Ammon's horn (tissue), 1 donor: ENCODE measurements at places on chromosomes 4 and X.

GRCh38 chrX:109709129-109709631 is 23.9 kb downstream of the ACSL4 start:
- DNase-seq = no peak

- no peak for DNase-seq
Observed at GRCh38 chr4:8579526-8580320, 469 bp upstream of the GPR78 start.

DNA sequence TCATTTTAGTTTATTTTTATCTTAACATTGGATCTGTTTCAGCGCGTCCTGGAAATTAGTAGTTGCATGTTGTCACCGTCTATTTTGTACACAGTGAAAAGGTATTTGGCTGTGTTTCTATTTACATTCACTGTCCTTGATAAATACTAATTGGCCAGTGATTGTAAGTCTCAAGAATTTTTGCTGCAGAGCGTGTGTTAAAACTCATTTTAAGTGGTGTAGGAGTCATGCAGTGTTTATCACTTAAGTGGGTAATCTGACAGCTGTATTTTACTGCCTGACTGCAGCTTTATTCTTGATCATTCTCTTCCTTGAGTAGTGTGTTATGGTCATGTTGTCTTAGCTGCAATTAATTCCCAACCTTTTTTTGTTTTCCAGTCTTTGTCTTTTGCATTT is 9.8 kb downstream of the GUCY1A1 start:
- no peak for DNase-seq

GRCh38 chr4:54882616-54883015 is 224.9 kb downstream of the KIT start:
- DNase-seq = no peak

- no peak for DNase-seq
Observed at GRCh38 chr4:3223346-3223745, 25.6 kb upstream of the MSANTD1 start.

- DNase-seq = no peak
Observed at GRCh38 chr4:184763150-184763780, 29.4 kb upstream of the CENPU start.

GRCh38 chr4:48490680-48491513 is 845 bp downstream of the ZAR1 start:
- DNase-seq = no peak

- no peak for DNase-seq
Observed at GRCh38 chr4:153488006-153488891, 22.1 kb downstream of the TMEM131L start.

GRCh38 chr4:10856271-10856782 is 171.8 kb upstream of the CLNK start:
- no peak for DNase-seq
